HFFc6 (cell line): ENCODE measurements at places on chromosomes 12 and 14. TPM values are rescaled to one million over a fixed set of nuclear protein-coding genes. Genes with fewer than 3 reads are reported as not detected.

- H3K4me3 ChIP-seq = no peak overlapping the region
- H3K27me3 ChIP-seq = peaks cover 2% of the 10 kb centered on the region; the same call in 1 of the 2 replicates
- no peaks in the 10 kb centered on the region for H3K4me1 ChIP-seq
- H3K36me3 ChIP-seq = no peaks in the 10 kb centered on the region
- no peak overlapping the region for H3K27ac ChIP-seq
- DNase-seq = no peak
Observed at GRCh38 chr12:71032933-71033332, 112.4 kb upstream of the PTPRR start.

STXBP6 gene
- 13.8 to 19.4 TPM (median 16.8 TPM) in 3 replicates for total RNA-seq

DNA sequence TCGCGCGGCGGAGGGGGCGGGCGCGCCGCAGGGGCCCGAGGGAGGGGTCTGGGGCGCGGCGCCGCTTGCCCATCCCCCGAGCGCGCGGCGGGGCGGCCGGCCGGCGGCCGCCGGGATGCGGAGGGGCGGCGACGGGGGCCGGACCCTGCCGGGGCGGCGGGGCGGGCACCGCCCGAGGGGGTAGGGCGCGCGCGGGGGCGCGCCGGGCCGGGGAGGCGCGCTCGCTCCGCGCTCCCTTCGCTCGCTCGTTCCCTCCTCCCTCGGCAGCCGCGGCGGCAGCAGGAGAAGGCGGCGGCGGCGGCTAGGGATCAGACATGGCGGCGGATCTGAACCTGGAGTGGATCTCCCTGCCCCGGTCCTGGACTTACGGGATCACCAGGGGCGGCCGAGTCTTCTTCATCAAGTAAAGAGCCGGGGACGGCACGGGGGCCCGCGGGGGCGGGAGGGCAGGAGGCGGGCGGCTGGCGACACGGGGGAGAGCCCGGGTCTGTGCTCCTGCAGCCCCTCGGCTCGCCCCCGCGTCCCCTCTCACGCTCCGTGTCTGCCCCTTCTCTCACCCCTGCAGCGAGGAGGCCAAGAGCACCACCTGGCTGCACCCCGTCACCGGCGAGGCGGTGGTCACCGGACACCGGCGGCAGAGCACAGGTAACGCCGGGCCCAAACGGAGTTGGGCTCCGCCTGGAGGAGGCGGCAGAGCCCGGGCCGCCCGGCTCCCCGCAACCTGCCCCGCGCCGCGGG is at the start of gene PLEKHA5:
PLEKHA5 (plus strand) TSS at position 248 of the 738 bp plus-strand sequence; CDS start at position 315, 67 bp downstream.
- peaks cover 52% of the 10 kb centered on the region for H3K4me1 ChIP-seq
- peak within 1 kb of the TSS; percentile 97 for H3K4me3 ChIP-seq
- no peaks in the 10 kb centered on the region for H3K27me3 ChIP-seq
- peak; percentile 56 for DNase-seq
- H3K27ac ChIP-seq = peak within 1 kb of the TSS; percentile 88

DNA sequence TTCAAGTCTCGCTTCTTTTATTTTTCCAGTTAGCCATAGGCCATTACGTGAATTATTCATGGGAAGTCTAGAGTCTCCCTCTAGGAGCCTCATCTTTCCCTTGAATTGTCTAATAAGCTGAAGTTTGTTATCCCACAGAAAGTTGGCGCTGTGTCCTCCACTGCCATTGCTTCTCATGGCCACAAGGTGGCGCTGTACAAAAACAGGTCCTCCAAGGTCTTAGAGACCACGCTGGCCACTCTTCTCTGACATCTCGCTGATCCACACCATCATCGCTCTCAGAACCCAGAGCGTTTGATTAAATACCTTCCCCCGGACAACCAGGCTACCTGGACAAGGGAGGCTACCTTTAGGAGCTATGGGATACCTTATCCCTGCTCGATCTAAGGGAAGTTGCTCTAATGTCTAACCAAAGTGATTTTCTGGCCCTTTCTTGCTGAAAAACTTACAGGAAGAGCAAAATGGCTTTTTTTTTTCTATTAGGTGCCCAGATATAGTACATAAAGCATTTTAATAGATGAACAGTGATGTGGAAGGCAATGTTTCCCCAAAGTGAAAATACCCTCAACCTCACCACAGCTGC is 110.0 kb downstream of the CCDC60 start:
- H3K4me1 ChIP-seq = no peaks in the 10 kb centered on the region
- H3K4me3 ChIP-seq = no peak overlapping the region
- no peaks in the 10 kb centered on the region; the same call in 1 of the 2 replicates for H3K27me3 ChIP-seq
- H3K27ac ChIP-seq = no peak overlapping the region
- no peaks in the 10 kb centered on the region for H3K36me3 ChIP-seq
- DNase-seq = peak; percentile 17
